ENCODE measurements at places on chromosomes 16 and 17.

DNA sequence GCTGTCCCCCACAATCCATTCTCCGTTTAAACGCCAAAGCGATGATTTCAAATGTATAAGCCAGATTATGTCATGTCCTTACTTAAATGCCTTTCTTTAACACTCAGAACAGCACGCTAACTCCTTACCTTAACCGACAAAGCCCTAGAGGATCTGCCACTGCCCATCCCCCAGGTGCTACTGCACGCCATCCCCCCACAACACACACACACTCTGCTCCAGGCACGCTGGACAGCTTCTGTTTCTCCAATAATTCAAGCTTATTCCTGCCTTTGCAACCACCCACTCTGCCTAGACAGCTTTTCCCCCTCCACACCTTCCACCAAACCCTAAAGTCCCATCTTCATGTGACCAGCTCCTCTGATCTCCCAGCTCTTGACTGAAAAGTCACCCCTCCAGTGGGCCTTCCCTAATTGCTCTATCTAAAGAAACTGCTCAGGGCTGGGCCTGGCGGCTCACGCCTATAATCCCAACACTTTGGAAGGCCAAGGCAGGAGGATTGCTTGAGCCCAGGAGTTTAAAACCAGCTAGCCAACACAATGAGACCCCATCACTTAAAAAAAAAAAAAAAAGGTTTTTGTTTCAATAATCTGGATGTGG, 38.9 kb upstream of the RPL38 start:
- no peak for DNase-seq

DNA sequence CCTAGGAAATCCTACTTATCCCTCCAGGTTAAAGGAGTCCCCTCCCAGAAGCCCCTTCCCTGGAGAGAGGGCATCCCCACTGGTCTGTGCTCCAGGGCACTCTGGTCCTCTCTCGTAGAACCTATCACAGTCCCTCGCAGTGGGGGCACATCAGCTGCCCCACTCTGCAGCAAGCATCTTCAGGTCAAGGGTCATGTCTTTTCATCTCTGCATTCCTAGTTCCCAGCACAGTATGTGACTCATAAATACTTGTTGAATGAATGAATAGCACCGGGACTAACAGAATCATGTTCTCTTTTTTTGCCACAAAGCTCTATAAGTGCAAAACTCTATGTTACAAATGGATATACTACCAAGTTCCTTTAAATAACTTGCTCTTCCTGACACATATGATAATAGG, 36.0 kb downstream of the RNF157 start:
- no peak for DNase-seq

DNA sequence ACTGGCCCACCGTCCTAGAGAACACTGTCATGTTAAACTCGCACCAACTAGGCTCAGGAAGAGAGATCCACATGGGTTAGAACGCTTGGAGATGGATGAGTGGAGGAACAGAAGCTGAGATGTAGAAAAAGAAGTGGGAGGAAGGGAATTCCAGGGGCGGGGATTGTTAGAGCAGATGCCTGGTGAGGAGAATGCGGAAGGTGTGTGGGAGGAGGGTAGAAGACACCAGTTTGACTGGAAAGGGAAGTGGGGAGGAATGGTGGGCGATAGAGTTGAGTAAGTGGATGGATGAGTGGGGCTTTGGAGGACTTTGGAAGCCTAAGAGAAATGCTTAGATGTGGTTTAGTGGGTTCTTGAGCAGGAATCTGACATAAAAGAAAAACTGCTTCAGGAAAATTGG, 37.4 kb downstream of the DHX38 start:
- DNase-seq = no peak

- DNase-seq = peak; percentile 89
Measured at GRCh38 chr17:81393684-81394376, 1.4 kb upstream of the BAHCC1 start.

DNA sequence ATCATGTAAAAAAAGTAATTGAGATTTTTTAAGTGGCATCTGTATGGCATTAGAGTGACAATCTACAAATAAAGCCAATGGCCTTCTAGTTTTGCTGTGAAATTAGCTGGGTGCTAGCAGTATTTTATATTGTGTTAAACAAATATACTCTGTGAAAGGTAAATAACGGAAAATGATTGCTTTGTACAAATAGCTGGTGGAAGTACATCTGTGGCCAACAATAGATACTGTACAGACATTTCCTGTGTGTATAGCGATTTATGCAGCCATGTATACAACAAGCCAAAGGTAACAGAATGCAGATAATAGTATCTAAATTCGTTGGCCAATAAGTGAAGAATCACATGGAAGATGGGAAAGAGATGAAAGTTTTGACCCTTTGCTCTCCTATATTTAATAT, 26.6 kb downstream of the IQCK start:
- DNase-seq = no peak

- no peak for DNase-seq
Measured at GRCh38 chr17:2043785-2044184, 2.0 kb downstream of the OVCA2 start.

DNA sequence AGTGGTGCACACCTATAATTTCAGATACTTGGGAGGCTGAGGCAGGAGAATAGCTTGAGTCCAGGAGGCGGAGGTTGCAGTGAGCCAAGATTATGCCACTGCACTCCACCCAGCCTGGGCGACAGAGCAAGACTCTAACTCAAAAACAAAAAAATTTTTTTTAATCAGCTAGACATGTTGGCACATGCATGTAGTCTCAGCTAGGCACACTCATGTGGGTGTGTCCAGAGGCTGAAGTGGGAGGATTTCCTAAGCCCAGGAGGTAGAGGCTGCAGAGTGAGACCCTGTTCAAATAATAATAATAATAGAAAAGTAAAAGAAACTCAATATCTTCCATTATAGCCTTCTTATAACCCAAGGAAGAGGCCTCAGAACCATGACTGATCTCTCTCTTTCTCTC, 11.5 kb upstream of the ARHGAP17 start:
- DNase-seq = no peak

DNA sequence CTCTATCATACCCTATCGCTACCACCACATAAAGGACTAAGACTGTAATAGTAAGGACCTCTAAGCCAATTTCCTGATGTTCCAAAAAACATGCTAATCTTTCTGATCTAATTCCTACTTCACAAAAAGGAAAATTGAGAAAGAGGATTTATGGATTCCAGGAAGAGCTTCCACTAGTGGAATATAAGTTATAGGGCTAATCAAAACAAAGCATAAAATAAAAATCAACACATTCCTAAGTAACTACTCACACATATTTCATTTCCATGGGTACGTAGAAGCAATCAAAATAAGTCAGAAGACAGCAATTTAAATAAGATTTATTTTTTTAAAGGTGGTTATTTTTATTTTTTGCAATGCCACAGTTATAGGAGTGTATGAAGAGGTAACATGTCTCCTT, 12.4 kb downstream of the CCDC43 start:
- no peak for DNase-seq

- no peak for DNase-seq
Measured at GRCh38 chr16:53605356-53605755, 98.3 kb downstream of the RPGRIP1L start.

- DNase-seq = no peak
Measured at GRCh38 chr16:58194790-58195189, 3.1 kb downstream of the CSNK2A2 start.

DNA sequence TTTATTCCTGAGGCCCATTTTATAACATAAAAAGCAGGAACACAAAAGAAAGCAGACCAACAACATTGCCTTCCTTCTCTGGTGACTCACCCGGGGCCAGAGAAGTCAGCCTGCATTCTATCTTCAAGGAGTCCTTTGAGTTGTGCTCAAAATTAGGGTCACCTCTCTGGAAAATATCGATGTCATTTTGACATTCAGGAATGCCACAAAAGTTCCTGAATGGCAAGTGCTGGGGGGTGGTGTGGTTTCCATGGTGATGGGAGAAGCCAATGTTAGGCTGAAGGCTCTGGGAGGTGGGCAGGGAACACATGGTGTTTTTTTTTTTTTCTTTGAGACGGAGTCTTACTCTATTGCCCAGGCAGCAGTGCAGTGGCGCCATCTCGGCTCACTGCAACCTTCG, 159.6 kb downstream of the HAPSTR1 start:
- DNase-seq = no peak

GRCh38 chr16:86086471-86086870, 187.5 kb downstream of the IRF8 start:
- no peak for DNase-seq

DNA sequence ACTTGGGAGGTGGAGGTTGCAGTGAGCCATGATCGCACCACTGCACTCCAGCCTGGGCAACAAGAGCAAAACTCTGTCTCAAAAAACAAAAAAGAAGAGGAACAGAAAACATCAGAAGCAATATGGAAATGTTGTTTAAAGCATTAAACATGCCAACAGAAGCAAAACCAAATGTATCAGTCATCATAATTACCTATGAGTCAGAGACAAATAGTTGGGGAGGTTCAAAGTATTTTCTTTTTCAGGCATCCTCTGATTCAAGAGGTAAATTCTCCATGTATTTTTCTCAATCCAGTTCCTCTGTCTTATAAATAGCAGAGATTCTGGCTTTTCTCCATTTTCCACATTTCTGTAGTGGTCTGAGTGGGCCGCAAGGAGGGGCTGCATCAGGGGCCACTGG, 2.1 kb upstream of the TM4SF5 start:
- DNase-seq = no peak

- no peak for DNase-seq
Measured at GRCh38 chr16:49622421-49623402, 233.2 kb downstream of the ZNF423 start.

DNA sequence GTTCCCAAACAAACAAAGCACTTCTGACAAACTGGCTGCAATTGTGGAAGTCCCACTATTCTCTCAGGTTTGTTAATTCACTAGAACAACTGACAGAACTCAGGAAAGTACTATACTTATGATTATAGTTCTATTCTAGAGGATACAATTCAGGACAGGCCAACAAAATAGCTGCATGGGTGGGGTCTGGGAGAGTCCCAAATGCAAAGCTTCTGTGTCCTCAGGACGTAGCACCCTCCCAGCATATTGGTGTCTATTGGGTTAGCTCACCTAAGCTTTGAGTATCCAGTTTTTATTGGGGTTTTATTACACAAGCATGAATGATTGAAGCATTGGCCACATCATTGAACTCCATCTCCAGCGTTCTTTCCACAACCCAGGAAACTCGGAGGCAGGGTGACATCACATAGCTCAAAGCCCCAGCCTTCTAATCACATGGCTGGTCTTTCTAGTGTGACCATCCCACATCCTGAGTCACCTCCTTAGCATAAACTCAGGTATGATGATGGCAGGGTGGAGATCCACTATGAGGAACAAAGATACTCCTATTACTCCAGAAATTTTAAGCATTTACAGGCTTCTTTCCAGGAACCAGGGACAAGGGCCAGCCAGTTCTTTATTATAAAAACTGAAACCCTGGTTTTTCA, 43.9 kb upstream of the CCNF start:
- DNase-seq = no peak

DNA sequence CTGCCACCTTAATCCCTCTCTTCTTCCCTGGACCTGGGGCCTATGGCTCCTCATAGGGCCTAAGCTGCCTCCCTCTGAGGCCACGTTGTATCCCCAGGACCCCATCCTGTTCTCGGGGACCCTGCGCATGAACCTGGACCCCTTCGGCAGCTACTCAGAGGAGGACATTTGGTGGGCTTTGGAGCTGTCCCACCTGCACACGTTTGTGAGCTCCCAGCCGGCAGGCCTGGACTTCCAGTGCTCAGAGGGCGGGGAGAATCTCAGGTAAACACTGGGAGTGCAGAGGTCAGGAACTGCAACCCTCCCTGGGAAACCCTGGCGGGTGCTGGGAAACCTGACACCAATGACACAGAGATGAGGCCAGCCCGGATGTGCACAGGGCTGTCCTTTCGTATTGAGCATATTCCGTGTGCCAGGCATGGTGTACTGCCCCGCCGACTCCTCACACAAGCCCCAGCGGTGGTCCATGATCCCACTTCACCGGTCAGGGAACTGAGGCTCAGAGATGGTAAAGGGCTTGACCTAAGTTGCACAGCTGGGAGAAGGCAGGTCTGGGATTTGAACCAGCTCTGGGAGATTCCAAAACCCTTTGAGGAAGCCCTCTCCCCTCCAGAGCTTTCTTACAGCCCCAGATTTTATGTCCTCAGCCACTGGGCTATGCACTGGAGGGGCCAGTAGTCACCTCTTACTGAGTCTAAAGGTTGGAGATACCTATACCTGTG, 22.9 kb downstream of the ANKRD40 start:
- no peak for DNase-seq

- no peak for DNase-seq
Measured at GRCh38 chr16:14263011-14263410, 191.9 kb downstream of the MRTFB start.

GRCh38 chr17:69779378-69780214, 295.4 kb upstream of the KCNJ16 start:
- no peak for DNase-seq

DNA sequence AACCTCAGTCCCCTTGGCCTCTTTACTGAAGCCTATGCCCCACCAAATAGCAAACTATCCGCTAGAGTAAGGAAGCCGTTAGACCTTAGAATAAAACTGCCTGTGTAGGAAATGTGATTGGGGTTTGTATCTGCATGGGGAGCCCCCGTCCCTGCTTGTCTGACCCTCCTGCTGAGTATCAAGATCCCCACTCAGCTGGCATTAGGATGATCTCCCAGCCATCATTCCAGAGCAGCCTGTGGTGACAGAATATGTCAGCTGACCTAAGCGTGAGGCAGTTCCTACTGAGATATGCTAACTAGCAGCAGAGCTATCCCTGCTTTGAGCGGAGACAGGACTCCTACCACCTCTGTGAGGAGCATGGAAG, 645 bp upstream of the GFOD2 start:
- DNase-seq = peak; percentile 44

DNA sequence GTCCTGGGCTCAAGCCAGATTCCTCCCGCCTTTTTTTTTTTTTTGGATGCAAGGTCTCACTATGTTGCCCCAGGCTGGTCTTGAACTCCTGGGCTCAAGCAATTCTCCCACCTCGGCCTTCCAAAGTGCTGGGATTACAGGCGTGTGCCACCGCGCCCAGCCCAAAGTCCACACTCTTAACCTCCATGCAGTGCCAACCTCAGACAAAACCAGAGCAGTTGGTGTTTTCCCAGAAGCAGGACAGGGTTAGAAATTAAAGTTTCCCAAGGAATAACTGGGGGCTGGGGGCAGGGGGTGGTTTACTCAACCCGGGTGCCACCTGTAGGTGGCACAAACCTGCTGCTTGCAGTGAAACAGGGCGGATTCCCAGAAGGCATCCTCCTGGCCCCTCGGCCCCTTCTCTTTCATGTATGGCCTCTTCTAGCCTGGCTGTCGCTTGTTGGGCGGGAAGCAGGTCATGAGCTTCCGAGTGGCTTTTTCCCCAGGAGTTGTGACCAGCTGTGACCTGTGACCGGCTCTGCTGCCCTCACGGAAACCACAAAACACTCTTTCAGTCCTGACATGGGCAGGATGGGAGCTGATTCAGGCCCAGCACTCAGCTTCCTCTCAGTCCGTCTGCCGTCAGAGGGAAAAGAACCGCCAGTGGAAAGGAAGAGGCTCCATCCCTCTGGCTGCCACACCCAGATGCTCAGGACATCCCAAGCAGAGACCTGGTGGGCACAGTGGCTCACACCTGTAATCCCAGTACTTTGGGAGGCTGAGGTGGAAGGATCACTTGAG, 25.6 kb upstream of the USP7 start:
- no peak for DNase-seq

GRCh38 chr16:54651440-54652195, 279.0 kb upstream of the IRX5 start:
- no peak for DNase-seq

All from GM20000 (cell line).